Kasumi-1 (cell line): ENCODE measurements at places on chromosomes 4 and X.

- DNase-seq, result peak; percentile 55
Measured at GRCh38 chr4:164731827-164732474, 22.0 kb upstream of the SMIM31 start.

DNA sequence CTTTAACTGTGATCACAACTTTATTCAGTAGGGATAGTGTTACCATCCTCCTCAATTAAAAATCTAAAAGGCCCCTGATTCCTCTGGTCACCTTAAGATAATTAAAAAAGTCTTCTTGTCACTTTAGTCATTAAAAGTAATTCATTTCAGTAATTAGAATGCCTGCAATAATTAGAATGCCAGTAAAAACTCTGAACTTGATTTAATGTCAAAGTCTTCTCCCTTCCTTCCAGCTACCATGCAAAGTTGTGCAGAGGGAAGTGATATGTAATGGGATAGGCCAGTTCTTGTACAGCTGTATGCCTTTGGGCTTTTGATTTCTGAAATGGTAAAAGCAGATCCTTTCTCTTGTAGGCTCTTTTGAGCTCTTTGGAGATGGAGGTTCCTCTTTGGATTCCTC lies 417.2 kb downstream of the ADAM29 start:
- DNase-seq, result no peak

DNA sequence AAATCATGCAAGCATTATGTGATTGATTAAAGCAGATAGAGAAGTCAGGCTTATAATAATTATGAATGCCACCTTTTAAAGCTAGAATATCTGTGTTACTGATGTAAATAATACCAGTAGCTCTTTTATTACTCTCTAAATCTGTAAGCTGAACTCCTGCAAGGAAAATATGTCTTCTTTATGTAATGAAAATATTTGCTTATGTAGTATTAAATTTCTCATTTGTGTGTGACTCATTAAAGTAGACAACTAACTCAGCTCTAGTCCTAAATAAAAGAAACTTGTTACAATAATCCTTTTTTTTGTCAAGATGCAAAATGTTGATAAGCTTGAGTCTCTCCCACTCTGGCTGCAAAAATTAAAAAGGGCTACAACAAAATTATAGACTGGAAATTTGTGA lies 137.7 kb upstream of the FAT1 start:
- DNase-seq, result no peak

DNA sequence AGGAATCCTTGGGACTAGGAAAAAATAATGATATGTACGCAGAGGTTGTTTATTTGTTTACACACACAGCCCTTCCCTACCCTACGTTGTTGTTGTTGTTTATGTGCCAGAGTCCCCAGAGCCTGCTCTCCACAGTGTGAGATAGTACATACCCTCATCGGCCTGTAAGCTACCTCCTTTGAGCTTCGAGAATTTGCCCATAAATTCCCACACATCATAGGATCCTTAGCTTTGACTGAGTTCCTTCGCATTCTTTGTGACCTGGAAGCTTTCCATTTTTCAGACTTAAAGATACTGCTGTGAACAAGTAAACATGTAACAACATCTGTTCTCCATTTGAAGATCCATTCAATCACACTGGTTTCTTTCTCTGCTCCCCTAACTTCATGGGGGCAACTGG lies 114.5 kb downstream of the IRF2 start:
- DNase-seq, result no peak

DNA sequence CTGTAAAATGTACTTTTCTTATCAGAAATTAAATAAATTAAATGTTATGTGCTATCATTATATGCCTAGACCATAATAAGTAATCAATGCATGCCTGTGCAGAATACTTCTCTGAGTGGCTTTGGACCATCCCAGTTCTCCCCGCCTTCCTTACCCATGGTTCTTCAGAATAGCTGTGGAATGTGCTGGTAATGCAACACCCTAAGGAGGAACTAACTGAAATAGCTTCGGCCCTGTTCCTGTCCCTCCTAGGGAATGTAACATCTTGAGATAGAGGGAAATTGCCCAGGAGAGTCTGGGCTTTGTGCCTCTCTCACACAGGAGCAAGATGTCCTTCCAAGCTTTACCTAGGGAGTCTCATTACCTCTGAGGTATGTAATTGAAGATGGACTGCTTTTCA lies 693.6 kb upstream of the HS3ST1 start:
- DNase-seq, result peak; percentile 14
